Peyer's patch (tissue), 4 donors: ENCODE measurements at places on chromosomes 13 and 19. TPM values are rescaled to one million over a fixed set of nuclear protein-coding genes. Genes with fewer than 3 reads are reported as not detected.

GRCh38 chr13:79384022-79384610 lies 21.9 kb downstream of the RBM26 start:
- H3K36me3 ChIP-seq = no peaks in the 10 kb centered on the region
- no peaks in the 10 kb centered on the region for H3K4me1 ChIP-seq
- DNase-seq = no peak
- no peak overlapping the region for H3K4me3 ChIP-seq

DNA sequence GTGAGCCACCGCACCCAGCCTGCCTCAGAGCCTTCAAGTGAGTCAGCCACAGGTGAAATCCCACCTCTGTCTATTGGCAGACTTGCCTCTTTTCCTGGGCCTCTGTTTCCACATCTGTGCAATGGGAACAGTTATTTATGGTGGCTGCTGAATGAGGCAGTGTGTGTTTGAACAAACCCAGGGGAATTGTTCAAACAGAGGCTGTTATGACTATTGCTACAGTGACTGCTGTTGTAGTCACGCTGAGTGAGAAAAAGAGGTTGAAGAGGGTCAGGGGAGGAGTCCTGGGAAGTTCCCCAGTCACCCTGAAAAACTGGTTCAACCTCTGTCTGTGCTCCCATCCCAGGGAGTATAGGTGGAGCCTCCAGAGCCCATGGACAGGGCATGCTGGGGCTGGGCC lies at the start of gene CEACAM19:
Gene CEACAM19, plus strand, starts transcription at position 83 of the 400 bp plus-strand sequence. CDS start 450 bp downstream, outside the sequence.
- DNase-seq = no peak
- no peaks in the 10 kb centered on the region for H3K27me3 ChIP-seq
- no peak within 1 kb of the TSS for H3K4me3 ChIP-seq
- H3K4me1 ChIP-seq = no peaks in the 10 kb centered on the region
- peaks cover 4% of the 10 kb centered on the region for H3K36me3 ChIP-seq

- DNase-seq = no peak
- no peaks in the 10 kb centered on the region for H3K4me1 ChIP-seq
- H3K4me3 ChIP-seq = no peak overlapping the region
- no peak overlapping the region for H3K27ac ChIP-seq
Measured at GRCh38 chr19:33553530-33554310, 32.1 kb upstream of the PEPD start.

DNA sequence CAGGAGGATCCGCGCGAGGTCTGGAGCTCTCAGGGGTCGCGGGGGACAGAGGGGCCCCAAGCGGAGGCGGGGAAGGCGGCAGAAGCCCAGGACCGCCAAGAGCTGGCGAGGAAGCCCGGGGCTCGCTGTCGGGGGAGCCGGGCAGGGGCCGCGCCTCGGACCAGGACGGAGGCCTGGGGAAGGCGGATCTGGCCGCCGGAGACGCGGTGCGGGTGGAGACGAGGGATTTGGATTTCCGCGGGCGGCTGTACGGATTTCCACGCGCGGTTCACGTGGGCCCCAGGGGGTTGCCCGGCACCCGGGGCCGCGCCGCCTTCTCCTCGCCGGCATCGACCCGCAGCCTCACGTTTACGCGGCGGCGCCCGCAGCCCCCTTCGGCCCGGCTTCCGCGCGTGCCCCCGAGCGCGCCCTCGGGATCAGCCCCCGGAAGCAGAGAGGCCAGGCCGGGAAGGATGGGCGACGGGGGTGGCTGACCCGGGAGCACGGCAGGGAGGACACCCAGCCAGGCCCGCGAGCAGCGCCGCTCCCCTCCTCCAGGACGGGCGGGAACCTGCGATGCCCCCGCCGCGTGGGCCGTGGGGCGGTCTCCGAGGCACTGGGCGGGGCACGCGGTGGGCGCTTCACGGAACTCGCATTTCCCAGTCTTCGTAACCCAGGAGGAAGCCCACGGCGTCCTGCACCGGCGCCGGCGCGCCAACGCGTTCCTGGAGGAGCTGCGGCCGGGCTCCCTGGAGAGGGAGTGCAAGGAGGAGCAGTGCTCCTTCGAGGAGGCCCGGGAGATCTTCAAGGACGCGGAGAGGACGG lies 4.7 kb downstream of the F7 start:
- H3K36me3 ChIP-seq = no peaks in the 10 kb centered on the region
- H3K27me3 ChIP-seq = peaks cover 18% of the 10 kb centered on the region
- no peaks in the 10 kb centered on the region for H3K4me1 ChIP-seq
- peak overlapping the region; percentile 42 for H3K4me3 ChIP-seq

GRCh38 chr13:47594833-47595232 lies 406.2 kb downstream of the SUCLA2 start:
- H3K4me3 ChIP-seq = no peak overlapping the region
- DNase-seq = no peak
- no peaks in the 10 kb centered on the region for H3K36me3 ChIP-seq
- H3K4me1 ChIP-seq = no peaks in the 10 kb centered on the region
- H3K27ac ChIP-seq = no peak overlapping the region

DNA sequence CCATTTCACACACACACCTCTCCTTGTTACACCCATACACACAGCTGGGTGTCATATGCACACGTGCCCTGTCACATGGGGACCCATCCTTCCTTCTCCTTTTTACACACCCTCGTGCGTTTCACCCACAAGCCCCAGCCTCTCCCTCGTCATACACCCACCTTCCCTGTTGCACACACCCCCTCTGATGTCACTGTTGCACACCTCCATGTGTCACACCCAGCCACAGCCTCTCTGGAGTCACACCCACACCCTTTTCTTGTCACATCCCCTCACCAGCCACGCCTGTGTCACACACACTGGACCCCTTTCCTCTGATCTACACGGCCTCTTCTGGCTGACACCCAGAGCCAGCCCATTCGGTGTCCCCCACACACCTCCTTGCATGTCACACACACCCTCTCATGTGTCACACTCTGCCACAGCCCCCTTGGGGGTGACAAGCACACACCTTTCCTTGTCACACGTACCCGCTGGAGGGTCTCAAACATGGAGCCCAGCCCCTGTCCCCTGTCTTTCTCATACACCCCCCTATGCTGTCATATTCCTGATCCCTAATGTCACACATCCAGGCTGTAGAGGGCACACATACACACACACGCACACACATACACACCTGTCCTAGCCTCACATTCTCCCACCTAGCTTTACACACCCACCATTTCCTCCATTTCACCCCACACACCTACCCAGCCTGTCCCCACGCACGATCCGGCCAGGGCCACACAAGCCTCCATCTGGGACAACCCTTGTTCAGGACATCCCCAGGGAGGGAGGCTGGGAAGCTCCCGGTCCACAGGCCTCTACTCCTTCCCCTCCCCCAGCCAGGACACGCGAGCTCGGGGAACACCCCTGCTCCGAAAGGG lies 1.4 kb downstream of the NOVA2 start:
- no peaks in the 10 kb centered on the region for H3K4me1 ChIP-seq
- no peak for DNase-seq
- H3K27me3 ChIP-seq = no peaks in the 10 kb centered on the region
- H3K27ac ChIP-seq = no peak overlapping the region

- H3K36me3 ChIP-seq = no peaks in the 10 kb centered on the region
- no peak overlapping the region for H3K4me3 ChIP-seq
- H3K27ac ChIP-seq = no peak overlapping the region
Measured at GRCh38 chr13:72864142-72865011, 82.4 kb downstream of the PIBF1 start.

DNA sequence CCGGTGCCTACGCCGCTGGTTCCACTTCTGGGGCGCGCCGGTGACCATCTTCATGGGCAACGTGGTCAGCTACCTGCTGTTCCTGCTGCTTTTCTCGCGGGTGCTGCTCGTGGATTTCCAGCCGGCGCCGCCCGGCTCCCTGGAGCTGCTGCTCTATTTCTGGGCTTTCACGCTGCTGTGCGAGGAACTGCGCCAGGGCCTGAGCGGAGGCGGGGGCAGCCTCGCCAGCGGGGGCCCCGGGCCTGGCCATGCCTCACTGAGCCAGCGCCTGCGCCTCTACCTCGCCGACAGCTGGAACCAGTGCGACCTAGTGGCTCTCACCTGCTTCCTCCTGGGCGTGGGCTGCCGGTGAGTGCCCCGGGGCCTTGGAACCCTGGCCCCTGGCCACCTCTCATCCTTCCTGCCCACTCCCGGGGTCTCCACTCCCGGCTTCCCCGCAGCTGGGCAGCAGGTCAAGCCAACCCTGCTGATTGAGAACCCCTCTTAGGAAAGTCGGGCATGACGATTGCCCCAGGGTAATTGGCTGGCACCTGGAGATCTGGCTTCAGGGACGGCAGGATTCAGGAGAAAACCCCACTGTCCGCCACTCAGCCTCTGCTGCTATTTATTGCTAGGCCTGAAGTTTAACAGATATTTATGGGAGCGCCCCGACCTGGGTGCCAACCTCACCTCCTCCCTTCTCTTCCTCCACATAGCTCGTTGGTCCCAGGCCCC lies 39.1 kb downstream of the TRPM4 start:
- no peaks in the 10 kb centered on the region for H3K4me1 ChIP-seq
- H3K36me3 ChIP-seq = peaks cover 25% of the 10 kb centered on the region
- peak overlapping the region; percentile 9 for H3K27ac ChIP-seq

- no peaks in the 10 kb centered on the region for H3K27me3 ChIP-seq
- DNase-seq = no peak
- H3K36me3 ChIP-seq = peaks cover 79% of the 10 kb centered on the region
- H3K27ac ChIP-seq = no peak overlapping the region
- no peaks in the 10 kb centered on the region for H3K4me1 ChIP-seq
- H3K4me3 ChIP-seq = no peak overlapping the region
Measured at GRCh38 chr19:33125929-33126388, 6.0 kb upstream of the WDR88 start.

GRCh38 chr13:61765181-61765742 lies 349.6 kb upstream of the PCDH20 start:
- H3K4me3 ChIP-seq = no peak overlapping the region
- no peaks in the 10 kb centered on the region for H3K27me3 ChIP-seq
- no peaks in the 10 kb centered on the region for H3K4me1 ChIP-seq
- no peak overlapping the region for H3K27ac ChIP-seq
- no peaks in the 10 kb centered on the region for H3K36me3 ChIP-seq
- no peak for DNase-seq

GRCh38 chr13:101614491-101614890 lies 162.0 kb downstream of the ITGBL1 start:
- no peak for DNase-seq
- no peaks in the 10 kb centered on the region for H3K36me3 ChIP-seq
- H3K27me3 ChIP-seq = no peaks in the 10 kb centered on the region
- H3K27ac ChIP-seq = no peak overlapping the region
- H3K4me3 ChIP-seq = no peak overlapping the region

- no peak overlapping the region for H3K4me3 ChIP-seq
- H3K27ac ChIP-seq = no peak overlapping the region
- DNase-seq = no peak
Measured at GRCh38 chr19:15169541-15170285, 31.1 kb downstream of the NOTCH3 start.

PINLYP gene
- total RNA-seq = not detected

UBE2M gene
- 17.3 TPM for total RNA-seq

- no peak overlapping the region for H3K27ac ChIP-seq
- H3K4me1 ChIP-seq = no peaks in the 10 kb centered on the region
- DNase-seq = no peak
Measured at GRCh38 chr13:79543883-79544282, 62.9 kb downstream of the NDFIP2 start.
